ENCODE measurements at places on chromosomes 3 and 15. TPM values are rescaled to one million over a fixed set of nuclear protein-coding genes. Genes with fewer than 3 reads are reported as not detected.

The PAK6 gene
- total RNA-seq, result under 0.01 TPM

The CFAP161 gene
- 0.17 TPM for total RNA-seq

The CIDEC gene
- not detected for total RNA-seq

The DISP2 gene
- total RNA-seq, result 0.26 TPM

The PAQR5 gene
- 9.8 TPM for total RNA-seq

The PCOLCE2 gene
- 6.7 TPM for total RNA-seq

The LRRC2 gene
- 0.77 TPM for total RNA-seq

The TRANK1 gene
- total RNA-seq, result 20.3 TPM

The ZDHHC3 gene
- 53.2 TPM for total RNA-seq

The OSBPL10 gene
- total RNA-seq, result 7.1 TPM

The UCN2 gene
- 0.66 TPM for total RNA-seq

The SLCO3A1 gene
- 7.7 TPM for total RNA-seq

The KBTBD8 gene
- 2.3 TPM for total RNA-seq

The ADPRH gene
- total RNA-seq, result 3.1 TPM

The GPR62 gene
- under 0.01 TPM for total RNA-seq

The SLC15A2 gene
- total RNA-seq, result 0.26 TPM

The EFHB gene
- 1.0 TPM for total RNA-seq

The SCAANT1 gene
- total RNA-seq, result 1.7 TPM

The NLGN1 gene
- total RNA-seq, result 2.1 TPM

The KLF15 gene
- 4.1 TPM for total RNA-seq

The C3orf22 gene
- not detected for total RNA-seq

The CYP1A1 gene
- total RNA-seq, result under 0.01 TPM

The PPP2R3A gene
- 10.5 TPM for total RNA-seq

The SMCO1 gene
- not detected for total RNA-seq

The LRRC34 gene
- 1.8 TPM for total RNA-seq

The SATB1 gene
- total RNA-seq, result 18.7 TPM

The CCR3 gene
- 0.26 TPM for total RNA-seq

The NT5DC2 gene
- 18.0 TPM for total RNA-seq

The PLA2G4D gene
- not detected for total RNA-seq

The LRTM1 gene
- not detected for total RNA-seq

The SETD5 gene
- total RNA-seq, result 53.7 TPM
